ENCODE measurements at places on chromosomes 1 and 21.

- DNase-seq: no peak
Measured at GRCh38 chr21:39386194-39386593, 37.3 kb upstream of the HMGN1 start.

DNA sequence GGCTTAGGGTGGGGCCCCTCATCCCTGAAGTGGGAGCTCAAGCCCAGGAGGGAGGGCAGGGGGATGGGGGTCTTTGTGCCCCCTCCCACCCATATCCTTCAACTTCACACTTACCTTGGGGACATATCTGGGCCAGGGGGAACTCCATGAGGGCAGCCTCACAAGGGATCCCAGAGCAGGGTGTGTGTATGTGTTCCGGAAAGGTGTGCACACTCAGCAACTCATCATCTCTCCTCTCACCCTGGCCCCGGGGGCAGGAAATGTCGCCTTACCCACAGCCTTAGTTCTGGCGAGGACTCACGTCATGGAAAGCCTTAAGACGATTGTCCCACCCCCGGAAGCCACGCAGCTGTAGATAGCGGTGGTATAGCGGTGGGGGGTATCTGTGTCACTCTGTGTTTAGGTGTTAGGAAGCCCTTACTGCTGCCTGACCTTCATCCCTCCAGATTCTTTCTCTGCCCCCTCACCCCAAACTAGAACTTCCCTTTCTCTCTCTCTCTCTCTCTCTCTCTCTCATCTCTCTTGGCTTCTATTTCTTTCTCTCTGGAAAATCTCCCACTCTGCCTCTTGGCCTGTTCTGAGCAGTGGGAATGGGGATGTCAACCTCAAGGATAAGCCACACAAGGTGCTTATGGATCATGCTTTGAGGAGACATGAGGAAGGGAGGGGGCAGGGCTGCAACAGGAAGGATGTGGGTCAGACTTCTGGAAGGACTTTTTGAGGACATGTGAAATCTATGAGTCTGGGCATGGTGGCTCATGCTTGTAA lies at the start of gene SH2D2A:
TSS of gene SH2D2A (minus strand) at position 288 of the 768 bp plus-strand sequence. CDS start at position 148, 140 bp downstream.
- DNase-seq: peak; percentile 93

- no peak for DNase-seq
Measured at GRCh38 chr1:232767305-232768074, 37.7 kb upstream of the MAP10 start.

DNA sequence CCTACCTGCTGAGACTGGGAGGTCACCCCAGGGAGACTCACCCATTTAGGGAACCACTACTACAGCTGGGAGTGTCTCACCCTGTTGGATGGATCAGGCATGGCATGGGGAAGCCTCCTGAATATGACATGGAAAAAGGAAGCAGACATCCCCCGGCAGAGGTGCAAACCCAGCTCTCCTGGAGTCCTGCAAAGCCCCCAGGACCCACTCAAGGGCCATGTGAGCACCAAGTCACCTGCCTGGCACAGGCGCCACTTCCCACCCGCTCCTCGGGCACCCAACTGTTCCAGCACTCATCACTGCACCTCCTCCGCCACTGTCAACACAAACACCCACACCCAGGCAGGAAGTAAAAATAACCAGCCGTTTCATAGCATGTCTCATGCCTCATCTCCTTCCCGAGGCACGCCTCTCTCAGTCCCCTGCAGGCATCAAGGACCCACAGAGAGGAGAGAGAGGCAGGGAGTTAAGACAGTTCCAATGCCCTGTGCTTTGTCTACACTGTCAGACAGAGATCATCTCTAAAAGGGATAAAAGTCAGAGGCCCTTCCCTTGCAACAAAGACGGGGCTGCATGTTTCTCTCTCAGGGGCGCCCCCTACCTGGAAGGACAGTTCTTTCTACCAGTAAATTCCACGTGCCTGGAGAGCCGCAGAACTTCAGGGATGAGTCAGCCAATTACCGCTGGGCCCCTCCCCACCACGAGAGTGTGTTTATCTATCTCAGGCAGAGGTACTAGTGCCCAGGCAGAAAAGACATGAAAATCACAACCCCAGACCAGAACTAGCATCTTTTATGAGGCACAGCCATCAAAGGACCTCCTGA lies 150.1 kb upstream of the SOD1 start:
- DNase-seq: peak; percentile 81

DNA sequence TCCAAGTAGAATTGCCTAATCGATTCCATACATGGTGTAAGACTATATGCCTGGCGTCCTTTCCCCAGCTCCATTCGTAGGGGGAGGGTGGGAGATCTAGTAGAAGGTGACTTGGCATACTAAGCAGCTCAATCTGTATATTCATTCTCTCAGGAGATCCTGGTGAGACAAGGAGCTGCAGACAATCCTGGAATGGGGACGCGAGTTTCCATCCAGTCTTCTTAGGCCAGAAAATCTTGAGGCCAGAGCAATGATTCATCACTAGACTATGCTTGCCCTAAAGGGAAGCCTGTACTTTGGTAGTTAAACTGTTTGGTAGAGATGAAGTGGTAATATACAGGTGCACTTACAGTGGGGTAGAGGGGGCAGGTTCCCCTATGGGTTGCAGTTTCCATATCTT lies 468.7 kb downstream of the ADGRL2 start:
- no peak for DNase-seq

- no peak for DNase-seq
Measured at GRCh38 chr21:44789880-44790279, 11.7 kb downstream of the UBE2G2 start.

DNA sequence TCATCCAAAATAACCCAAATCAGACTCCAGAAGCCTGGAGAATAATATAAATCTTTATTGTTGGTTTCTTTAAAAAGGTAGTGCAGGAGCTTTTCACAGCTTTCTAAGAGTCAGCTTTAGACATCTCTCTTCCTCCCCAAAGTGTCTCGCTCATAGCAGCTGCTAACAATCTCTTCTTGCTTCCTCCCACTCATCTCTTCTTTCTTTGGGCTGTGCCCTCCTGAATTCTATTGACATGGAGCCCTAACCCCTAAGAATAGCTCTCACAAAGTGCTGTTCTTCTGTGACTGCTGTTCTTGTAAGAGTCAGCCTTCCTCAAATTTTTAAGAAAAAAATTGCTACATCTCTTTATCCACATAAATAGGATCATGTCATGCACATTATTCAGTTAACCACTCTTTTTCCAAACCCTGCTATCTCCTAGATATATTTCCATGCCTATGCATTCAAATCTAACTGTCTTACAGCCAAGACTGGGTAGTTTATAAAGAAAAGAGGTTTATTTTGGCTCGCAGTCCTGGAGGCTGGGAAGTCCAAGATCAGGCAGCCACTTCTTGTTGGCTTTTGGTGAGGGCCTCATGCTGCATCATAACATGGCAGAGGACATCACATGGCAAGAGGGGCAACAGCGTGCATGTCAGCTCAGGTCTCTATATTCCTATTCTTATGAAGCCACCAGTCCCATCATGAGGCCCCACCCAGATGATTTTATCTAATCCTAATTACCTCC lies 301.0 kb upstream of the POU3F1 start:
- DNase-seq: no peak

GRCh38 chr1:11158291-11158690 lies 30.9 kb upstream of the ANGPTL7 start:
- no peak for DNase-seq

DNA sequence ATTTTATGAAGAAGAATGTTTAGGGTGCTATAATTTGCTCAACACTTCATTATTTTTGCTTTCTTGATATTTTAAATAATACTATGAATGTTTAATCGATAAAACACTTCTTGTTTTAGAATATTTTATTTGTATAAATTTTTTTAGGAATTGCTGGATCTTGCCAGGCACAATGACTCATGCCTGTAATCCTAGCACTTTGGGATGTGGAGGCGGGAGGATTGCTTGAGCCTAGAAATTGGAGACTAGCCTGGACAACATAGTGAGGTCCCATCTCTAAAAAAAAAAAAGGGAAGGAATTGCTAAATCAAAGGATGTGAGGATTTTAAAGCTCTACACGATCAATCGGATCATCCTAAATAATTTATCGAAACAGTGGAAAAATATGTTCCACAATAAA lies 17.6 kb downstream of the RNF11 start:
- DNase-seq: no peak

- DNase-seq: no peak
Measured at GRCh38 chr1:220748936-220749335, 814 bp downstream of the MTARC2 start.

- DNase-seq: no peak
Measured at GRCh38 chr1:10900691-10901090, 104.2 kb upstream of the CASZ1 start.

GRCh38 chr1:42372796-42373195 lies 7.8 kb upstream of the RIMKLA start:
- no peak for DNase-seq

GRCh38 chr1:219189952-219190351 lies 16.3 kb downstream of the LYPLAL1 start:
- DNase-seq: no peak

- no peak for DNase-seq
Measured at GRCh38 chr1:44351289-44351688, 3.8 kb downstream of the ERI3 start.

DNA sequence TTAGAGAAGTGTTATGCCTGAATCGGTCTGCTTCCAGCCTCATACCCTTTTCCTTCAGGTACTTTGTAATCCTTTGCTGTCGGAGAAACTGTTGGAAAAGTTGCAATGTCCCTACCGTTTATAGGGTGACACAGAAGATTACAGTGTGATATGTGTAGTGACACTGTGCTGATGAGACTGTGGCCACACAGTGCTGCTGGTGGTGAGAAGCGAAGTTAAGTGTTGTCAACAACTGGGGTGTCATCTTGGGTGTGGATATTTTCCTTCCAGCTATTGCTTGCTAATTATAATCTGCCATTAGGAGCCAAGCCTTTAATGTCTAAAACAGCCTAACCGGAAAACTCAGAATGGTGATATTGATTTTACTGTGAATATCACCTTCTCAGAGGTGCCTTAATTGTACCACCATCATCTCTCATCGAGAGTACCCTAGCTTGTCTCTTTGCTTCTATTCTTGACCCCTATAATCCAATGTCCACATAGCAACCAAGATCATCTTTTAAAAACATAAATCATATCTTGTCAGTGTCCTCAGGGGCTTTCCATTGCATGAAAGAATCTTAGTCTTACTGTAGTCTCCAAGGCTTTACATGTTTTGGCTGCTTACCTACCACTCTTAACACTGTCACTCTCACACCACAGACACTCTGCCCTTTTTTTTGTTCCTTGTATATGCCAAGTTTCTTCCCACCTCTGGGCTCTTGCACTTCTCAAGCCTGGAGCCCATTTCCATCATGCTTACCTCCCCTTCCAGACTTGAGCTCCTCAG lies 89.4 kb upstream of the PGD start:
- no peak for DNase-seq

DNA sequence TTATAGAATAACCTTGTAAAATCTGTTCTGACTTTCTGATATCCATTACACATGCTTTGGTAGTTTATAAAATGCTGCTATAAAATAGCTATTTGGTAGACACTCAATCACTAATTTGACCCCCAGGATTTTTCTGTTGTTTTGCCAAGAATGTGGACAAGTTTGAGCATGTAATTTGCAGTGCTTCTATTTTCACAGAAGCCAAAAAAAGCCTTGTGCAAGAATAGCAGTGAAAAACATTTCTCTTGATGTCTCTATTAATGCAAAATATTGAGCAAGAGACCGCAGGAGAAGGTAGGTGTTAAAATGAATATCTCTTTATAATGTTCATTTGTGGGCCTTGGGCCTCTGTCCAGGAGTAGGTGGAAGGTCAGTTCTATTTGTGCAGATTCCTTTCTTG lies 22.5 kb downstream of the MAP3K7CL start:
- no peak for DNase-seq

- peak; percentile 47 for DNase-seq
Measured at GRCh38 chr1:12088607-12089006, 25.5 kb downstream of the TNFRSF8 start.

DNA sequence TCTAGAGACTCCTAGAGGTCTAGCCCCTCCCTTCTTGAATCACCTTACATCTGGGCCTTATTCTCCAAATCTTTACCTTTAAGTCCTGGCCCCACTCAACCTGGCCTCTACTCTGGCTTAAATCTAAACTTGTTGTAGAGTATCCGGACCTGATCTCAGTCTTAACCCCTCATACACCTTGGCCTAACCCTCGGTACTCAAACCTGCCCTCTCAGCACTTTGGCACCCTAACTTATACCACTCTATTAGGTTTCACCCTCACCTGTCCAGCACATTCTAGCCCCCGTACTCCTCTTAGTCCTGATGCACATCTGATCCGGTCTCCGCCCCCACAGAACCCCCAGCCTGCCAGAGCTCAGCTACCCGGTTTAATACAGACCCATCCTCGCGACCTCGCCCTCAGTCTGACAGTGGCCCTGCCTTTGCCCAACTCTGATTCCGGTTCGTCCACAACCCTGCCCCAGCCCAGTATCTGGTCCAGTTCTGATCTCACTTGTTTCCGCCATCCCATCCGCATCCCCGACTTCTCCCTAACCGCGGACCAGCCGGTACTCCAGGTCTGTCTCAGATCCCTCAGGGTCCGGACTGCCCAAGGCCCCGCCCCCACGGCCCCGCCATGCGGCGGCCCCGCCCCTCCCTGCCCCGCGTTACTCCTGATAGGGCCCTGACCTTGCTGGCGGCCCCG lies 1.5 kb downstream of the TRIM62 start:
- DNase-seq: no peak

GRCh38 chr1:107523736-107524135 lies 382.9 kb downstream of the NTNG1 start:
- no peak for DNase-seq

DNA sequence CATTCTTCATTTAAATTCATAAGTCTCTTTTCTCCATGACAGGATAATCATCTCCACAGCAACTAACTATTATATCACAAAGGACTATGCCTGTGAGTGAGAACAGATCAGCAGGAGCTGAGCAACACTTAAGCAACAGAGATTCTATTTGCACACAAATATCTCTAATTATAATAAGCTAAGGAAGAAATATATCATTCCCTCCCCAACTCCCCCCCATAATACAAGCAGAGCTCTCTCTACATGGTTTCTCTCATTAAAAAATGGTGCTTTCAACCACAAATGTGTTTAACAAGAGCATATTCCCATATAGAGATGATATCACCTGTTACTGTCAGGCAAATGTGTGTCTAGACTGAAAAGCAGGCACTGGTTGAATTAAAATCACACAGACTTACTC lies 34.5 kb upstream of the NIBAN1 start:
- no peak for DNase-seq

- DNase-seq: no peak
Measured at GRCh38 chr1:244458781-244459180, 2.3 kb upstream of the CATSPERE start.

GRCh38 chr1:43834280-43835081 lies 99.1 kb upstream of the ARTN start:
- no peak for DNase-seq

DNA sequence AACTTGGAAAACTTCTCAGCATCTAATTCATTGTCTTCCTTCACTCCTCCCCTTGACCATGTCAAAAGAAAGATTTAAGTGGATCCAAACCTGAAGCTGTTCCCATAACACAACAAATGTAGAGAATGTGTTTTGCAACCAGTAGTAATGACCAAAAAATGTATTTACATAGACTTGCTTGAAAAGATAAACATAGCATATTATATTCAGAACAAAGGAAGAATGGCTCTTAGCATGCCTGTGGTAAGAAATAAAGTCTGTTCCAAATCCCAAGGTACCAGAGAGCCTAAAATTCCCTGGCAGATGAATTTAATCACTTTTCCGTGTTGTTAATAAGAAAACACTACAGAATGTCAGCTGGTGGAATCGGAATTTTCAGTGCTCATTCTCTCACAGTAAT lies 36.8 kb downstream of the FMO3 start:
- no peak for DNase-seq

- DNase-seq: no peak
Measured at GRCh38 chr1:27593678-27594563, 10.0 kb downstream of the AHDC1 start.

GRCh38 chr1:9181990-9182783 lies 52.4 kb upstream of the H6PD start:
- DNase-seq: no peak
